ENCODE measurements at places on chromosomes 11 and 22. TPM values are rescaled to one million over a fixed set of nuclear protein-coding genes. Genes with fewer than 3 reads are reported as not detected.

DNA sequence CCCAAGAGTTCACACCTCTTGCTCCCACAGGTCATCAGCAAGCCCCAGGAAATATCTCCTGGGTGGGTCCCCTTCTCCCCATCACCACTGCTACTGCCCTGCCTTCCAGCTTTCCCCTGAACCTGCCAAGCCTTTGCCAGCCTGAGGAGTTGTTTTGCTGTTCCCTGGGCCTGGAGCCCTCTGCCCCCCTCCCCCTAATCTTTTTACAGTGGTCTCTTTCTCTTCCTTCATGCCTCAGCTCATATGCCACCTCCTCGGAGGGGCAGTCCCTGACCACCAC, 18.9 kb downstream of the MYO7A start:
- no peaks in the 10 kb centered on the region for H3K36me3 ChIP-seq
- no peaks in the 10 kb centered on the region for H3K4me1 ChIP-seq
- H3K27ac ChIP-seq, result no peak overlapping the region
- no peaks in the 10 kb centered on the region for H3K27me3 ChIP-seq
- no peak overlapping the region for H3K4me3 ChIP-seq

Gene OR8J1
- not detected for polyA plus RNA-seq

DNA sequence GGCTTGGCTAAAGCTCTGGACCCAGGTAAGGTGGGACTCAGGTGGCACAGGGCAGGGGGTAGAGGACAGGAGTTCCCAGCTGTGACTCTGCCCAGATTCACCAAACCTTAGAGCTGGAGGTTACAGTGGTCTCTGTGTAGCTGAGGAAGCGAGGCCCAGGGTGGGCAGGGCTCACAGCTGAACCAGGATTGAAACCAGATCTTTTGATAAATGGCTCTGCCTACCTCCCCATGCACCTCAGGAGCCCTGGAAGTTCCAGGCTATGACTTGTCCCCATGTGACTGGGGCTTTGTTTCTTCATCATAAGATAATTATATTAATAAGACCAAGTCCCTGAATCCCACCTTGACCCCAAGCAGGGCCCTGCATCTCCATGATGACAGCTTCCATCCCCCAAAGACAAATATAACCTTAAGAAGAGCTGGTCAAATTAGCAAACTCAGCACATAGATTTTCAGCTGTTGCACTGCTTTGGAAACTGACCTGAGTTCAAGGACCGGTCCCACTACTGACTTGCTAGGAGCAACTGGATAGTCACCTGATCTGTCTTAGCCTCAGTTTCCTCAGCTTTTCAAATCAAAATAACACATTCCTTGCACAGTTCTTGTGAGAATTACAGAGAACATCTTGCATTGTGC, 21.3 kb upstream of the TSKU start:
- 0 out of 2 replicates have a peak, but pooled peaks cover 3% of the 10 kb centered on the region for H3K27me3 ChIP-seq
- no peak for DNase-seq
- H3K4me3 ChIP-seq, result no peak overlapping the region
- H3K4me1 ChIP-seq, result no peaks in the 10 kb centered on the region
- no peaks in the 10 kb centered on the region for H3K36me3 ChIP-seq

Gene IL18
- 0.29 TPM for polyA plus RNA-seq

DNA sequence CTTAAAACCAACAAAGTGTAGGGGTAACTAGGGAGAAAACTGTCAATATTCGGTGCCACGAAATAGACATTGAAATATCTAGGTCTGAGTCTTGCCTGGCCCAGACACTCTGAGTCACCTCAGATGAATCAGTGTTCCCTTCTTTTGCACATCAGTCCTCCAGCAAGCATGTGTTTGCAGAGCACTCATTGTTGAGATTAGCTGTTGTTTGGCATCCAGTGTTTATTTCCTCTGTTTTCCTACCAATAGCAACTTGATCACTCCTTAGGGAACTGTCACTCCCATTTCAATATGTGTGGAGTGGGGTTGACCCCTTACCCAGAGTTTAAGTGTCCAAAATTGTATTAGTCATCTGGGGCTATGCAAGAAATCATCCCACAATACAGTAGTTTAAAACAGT, 4.7 kb upstream of the ASCC2 start:
- no peak overlapping the region for H3K27ac ChIP-seq
- H3K4me1 ChIP-seq, result no peaks in the 10 kb centered on the region
- no peaks in the 10 kb centered on the region for H3K36me3 ChIP-seq
- no peak for DNase-seq
